ENCODE measurements at places on chromosomes 13 and 19.

GRCh38 chr13:45341799-45342500, 967 bp upstream of the TPT1 start:
- DNase-seq = no peak

- peak; percentile 17 for DNase-seq
These were observed 647.6 kb upstream of the SPRY2 start for GRCh38 chr13:80988391-80989151.

GRCh38 chr19:8334458-8335342, 8.4 kb downstream of the KANK3 start:
- DNase-seq = peak; percentile 70

- peak; percentile 18 for DNase-seq
These were observed 329.8 kb upstream of the MIR17HG start for GRCh38 chr13:91017669-91018053.

- no peak for DNase-seq
These were observed 150.6 kb downstream of the GPC6 start for GRCh38 chr13:93377196-93377595.

DNA sequence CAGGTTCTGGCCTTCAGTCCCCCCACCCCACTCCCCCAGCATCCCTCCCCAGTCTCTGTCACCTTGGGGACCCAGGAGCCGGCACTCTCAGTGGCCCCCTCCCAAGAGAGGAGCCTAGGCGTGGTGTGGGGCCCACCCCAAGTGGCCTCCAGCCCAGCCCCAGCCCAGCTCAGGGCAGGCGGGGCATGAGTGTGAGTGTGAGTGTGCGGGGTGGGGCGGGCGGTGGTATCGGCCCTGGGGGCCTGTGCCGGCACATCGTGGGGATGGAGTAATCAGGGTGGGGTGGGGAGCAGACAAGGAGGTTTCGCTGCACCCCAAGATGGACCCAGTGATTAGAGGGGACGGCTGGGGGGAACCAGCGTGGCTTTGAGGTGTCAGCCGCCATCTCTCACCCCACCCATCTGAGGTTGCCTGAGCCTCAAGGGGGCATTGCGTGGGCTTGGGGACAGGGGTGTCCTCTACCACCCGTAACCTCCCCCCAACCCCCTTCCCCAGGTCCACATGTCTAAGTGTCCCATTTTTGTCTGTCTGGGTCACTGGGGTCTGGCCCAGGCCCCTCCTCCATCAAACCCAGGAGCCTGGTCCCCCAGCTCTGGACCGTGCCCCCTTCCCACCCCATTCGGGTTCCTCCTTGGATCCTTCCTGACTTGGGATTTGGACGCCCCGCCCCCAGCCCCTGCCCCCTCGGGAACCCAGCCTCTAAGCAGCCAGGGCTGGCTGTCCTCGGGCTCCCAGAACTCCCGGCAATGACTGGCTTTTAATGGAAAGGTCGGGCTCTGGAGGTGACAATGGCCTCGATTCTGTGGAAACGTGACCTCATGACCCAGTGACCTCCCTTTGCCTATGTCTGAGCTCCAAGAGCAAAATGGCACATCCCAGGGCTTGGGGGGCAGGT, 6.9 kb upstream of the SULT2B1 start:
- DNase-seq = no peak

DNA sequence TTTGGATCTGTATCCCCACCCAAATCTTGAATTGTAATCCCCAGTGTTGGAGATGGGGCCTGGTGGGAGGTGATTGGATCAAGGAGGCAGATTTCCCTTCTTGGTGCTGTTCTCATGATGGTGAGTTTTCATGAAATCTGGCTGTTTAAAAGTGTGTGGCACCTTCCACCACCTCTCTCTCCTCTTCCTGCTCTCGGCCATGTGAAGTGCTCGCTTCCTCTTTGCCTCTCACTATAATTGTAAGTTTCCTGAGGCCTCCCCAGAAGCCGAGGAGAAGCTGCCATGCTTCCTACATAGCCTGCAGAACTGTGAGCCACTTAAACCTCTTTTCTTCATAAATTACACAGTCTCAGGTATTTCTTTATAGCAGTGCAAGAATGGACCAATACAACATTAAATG, 15.7 kb downstream of the COMMD6 start:
- no peak for DNase-seq

DNA sequence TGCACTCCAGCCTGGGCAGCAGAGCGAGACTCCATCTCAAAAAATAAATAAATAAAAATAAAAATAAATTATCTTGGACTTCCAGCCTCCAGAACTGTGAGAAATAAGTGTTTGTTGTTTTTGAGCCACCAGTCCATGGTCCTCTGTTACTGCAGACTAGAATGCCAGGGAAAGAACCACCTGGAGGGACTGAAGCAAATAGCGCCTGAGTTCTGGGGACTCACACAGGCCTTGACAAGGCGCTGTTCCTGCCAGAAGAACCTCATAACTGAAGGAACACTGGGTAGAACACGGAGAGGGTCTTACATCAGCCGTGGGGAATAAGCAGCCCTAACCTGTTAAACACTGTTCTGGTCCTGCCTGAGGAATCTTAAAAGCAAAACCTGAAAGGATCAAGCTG, 8.4 kb upstream of the LENG8 start:
- no peak for DNase-seq

Measured in HAP-1 (cell line).